ENCODE measurements at places on chromosomes 5 and 9.

- DNase-seq, result no peak
Measured at GRCh38 chr5:179599100-179599499, 24.4 kb downstream of the HNRNPH1 start.

- DNase-seq, result no peak
Measured at GRCh38 chr9:19104515-19105282, 2.0 kb upstream of the HAUS6 start.

DNA sequence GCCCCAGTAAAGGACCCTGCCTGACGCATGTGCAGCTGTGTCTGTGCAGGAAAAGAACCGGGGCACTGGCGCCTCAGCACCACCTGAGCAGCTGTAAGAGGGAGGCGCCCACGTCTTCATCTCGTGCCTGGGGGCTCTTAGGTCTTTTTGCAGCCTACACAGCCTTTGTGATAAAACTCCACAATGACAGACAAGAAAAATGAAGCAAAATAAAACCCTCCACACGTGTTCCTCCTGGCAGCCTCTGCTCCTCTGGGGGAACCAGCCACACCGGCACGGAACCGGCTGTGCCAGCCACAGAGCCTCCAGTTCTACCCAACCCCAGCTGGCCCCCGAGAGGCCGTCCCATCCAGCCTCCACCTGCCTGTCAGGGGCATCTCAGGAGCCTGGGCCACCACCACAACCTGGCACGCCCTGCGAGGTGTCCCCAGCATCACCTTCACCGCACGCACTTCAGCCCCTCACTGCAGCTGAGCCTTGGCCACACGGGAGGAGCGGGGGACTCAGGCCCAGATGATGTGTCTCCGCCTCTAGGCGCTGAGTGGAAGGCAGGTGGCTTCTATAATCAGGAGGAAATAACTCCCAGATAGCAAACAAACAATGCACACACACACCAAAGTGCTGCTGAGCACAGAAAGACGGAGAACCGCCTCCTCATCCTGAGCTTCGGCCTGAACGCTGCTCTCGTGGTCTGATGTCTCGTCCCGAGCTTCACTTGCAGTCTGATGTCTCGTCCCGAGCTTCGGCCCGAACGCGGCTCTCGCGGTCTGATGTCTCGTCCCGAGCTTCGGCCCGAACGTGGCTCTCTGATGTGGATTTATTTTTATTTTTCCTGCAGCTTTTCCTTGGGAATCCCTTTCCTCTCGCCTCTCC is 28.6 kb upstream of the NSMF start:
- no peak for DNase-seq

GRCh38 chr5:148509893-148510292 is 126.1 kb downstream of the FBXO38 start:
- no peak for DNase-seq

DNA sequence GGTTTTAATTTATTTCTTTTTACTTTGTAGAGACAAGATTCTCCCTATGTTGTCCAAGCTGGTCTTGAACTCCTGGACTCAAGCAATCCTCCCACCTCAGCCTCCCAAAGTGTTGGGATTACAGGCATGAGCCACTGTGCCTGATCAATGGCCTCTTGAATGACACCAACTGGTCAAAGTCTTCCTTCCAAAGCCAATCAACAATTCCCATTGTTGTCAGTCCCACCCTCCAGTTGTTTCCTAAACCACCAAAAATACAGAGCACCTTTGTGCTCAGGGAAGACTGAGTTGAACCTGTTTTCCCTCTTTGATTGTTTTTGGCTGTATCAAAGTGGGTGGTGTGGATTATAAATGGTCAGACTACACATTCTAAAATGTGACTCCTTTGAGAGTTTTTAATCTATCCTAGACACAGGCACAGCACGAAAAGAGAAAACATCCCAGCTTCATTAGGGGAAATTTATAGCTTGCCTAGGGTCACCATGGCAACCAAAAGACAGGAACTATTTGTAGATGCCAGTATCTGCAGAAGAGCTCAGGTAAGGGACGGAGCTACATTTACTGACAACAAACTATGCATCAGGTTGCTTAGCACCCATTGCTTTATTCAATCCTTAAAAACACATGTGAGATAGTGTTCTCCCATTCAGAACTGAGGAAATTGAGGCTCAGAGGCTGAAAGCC is 27.6 kb upstream of the ATP6V1G1 start:
- DNase-seq, result no peak

- no peak for DNase-seq
Measured at GRCh38 chr5:100600298-100600994, 65.3 kb downstream of the FAM174A start.

GRCh38 chr5:145697251-145697990 is 137.7 kb downstream of the PRELID2 start:
- DNase-seq, result no peak

GRCh38 chr5:53714667-53715010 is 154.2 kb downstream of the NDUFS4 start:
- no peak for DNase-seq

Data from activated CD4-positive, alpha-beta T cell treated with anti-CD3 and anti-CD28 coated beads, Interleukin-2, amount 50 U/mL, for 24 hours (primary cell).